ENCODE measurements at places on chromosomes 5 and 9.

- DNase-seq, result no peak
Measured at GRCh38 chr9:34557426-34558321, 31.9 kb downstream of the CNTFR start.

- no peak for DNase-seq
Measured at GRCh38 chr5:130078661-130079060, 174.4 kb downstream of the CHSY3 start.

- DNase-seq, result no peak
Measured at GRCh38 chr9:14466828-14467227, 152.9 kb upstream of the NFIB start.

GRCh38 chr5:65142511-65143011 lies 339.2 kb downstream of the ADAMTS6 start:
- DNase-seq, result no peak

DNA sequence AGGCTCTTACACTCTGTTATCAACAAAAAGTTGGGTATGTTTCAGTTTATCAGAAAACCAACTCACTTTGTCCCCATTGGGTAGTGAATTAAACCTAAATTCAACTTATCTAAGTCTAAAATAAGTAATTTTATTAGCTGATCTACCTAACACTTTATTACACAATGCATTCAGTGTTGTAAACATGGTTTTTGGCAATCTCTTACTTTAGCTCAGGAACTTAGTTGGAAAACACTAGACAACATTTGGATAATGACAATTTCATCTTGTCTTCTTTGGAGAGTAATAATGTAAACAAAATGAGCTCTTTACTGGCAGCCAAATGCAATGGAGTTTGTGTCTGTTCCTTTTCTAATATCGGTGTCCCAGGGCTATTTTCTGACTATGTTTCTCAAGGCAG lies 33.0 kb downstream of the FGF10 start:
- no peak for DNase-seq

GRCh38 chr9:123085916-123086315 lies 52.4 kb downstream of the GPR21 start:
- DNase-seq, result no peak

GRCh38 chr9:109742776-109743348 lies 37.1 kb upstream of the PALM2AKAP2 start:
- DNase-seq, result no peak

- DNase-seq, result no peak
Measured at GRCh38 chr9:14827805-14828204, 82.4 kb downstream of the FREM1 start.

- no peak for DNase-seq
Measured at GRCh38 chr5:95600557-95600956, 19.3 kb upstream of the GPR150 start.

DNA sequence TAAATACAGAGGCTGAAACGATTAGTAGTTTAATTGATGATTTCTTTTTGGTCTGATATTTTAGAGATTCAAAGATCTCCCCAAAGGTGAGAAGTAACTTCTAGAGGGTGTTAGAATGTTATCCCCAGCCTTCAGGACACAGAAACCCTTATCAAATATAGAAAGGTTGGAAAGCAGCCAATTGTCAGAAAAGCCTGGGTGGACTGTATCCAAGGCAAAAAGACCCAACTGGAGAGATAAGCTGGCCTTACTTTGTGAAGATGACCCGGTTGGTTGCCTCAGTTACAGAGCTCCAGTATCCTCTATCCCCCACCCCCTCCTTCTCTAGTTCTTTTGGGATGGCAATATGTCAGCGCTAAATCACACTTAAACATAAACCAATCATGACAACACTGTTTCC lies 75.7 kb downstream of the GCNT4 start:
- DNase-seq, result peak; percentile 69

- DNase-seq, result peak; percentile 60
Measured at GRCh38 chr5:65539827-65540226, 23.1 kb downstream of the CENPK start.

GRCh38 chr5:135347392-135347791 lies 51.6 kb downstream of the MACROH2A1 start:
- DNase-seq, result no peak

GRCh38 chr5:107869438-107870115 lies 198.8 kb upstream of the EFNA5 start:
- DNase-seq, result no peak

DNA sequence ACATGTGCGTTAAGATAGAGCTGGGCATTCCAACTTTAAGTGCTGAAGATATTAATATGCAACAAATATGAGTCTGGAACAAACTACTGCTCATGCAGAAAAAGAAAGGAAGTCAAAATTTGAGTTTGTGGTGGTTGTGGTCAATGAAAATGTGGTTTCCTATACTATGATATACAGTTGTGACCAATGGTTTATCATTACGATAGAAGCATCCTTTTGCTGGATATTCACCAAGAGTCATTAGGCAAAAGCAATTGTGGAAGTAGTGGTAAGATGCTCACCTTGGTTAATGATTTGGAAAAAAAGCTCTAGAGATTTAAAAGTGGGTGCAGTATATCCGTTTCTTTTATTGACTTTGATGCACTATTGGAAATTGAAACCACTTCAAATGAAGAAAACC lies 1007.0 kb downstream of the NR2F1-AS1 start:
- no peak for DNase-seq

- no peak for DNase-seq
Measured at GRCh38 chr9:82332774-82333152, 344.2 kb downstream of the SPATA31D1 start.

DNA sequence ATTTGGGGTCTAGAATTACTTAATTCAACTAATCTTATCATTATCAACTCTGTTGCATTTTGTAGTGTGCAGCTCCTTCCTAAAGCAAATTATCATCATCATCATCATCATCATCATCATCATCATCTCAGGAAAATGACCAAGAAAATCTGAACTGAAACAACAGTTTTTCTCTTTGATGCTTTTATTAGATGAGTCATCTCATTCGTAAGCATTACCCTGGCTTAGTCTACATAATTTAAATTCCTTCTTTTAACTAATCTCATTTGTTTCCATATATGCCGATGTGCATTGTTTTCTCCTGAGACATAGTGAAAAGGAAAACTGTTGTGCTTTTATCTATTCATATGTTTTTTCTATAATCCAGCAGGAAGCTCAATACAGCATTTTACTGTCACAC lies 173.0 kb upstream of the PDE4D start:
- DNase-seq, result no peak

DNA sequence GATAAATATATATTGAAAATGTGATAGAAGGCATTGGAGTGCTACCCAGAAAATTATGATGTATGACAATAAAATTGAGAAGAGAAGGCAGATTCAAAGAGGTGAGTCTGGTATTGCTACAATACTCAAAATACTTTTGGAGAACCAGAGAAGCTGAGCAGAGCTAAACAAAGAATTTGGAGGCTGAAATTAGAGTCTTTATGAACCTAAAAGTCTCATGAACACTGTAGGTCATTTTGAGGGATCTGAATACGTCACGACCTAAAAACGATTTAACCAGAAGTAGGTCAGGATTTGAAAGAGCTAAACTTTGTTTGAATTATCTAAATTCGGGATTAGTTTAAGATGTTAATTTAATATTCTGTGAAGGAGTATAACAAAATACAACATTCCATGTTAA lies 182.4 kb upstream of the CDH9 start:
- no peak for DNase-seq
